ENCODE measurements at places on chromosomes 13 and 19.
A peak's percentile ranks its signal among the peaks of the same experiment; 100 is the strongest.

DNA sequence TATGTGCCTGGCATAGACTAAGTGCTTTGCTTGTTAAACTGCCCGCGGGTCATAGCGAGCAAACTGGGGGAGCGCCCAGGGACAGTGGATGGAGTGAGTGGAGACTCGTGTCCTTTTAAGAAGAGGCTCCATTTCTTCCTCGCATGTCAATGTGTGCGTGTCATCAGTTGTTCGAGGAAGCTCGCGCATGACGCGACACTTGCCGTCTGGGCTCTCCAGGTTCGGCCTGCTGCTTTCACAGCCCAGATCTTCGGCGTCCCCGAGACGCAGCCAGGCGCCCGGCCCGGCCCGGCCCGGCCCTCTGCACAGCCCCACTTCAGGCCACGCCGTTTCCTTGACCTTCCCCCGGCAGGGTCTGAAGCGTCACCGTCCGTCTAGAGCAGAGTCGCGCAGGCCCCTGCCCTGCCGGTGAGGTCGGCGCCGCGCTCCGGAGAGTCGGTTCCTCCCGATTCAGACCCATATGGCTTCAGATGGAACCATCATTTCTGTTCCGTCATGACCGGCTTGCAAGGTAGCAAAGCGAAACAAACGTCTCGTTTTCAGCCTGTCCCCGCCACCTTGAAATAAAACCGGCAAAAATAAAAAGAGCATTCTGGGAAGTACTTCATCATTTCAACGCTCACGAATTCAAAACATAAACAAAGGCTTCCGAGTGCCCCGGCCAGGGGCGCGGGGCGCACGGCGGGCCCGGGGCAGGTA, 599 bp upstream of the ARHGEF7 start:
- no peak for DNase-seq

GRCh38 chr13:113883921-113884804, 20.3 kb upstream of the GAS6 start:
- no peak for DNase-seq

GRCh38 chr13:96994017-96994857, at the start of gene OXGR1:
TSS of gene OXGR1 (minus strand) at chr13:96994476. CDS start at chr13:96987759, 6,717 bp downstream.
- no peak for DNase-seq

DNA sequence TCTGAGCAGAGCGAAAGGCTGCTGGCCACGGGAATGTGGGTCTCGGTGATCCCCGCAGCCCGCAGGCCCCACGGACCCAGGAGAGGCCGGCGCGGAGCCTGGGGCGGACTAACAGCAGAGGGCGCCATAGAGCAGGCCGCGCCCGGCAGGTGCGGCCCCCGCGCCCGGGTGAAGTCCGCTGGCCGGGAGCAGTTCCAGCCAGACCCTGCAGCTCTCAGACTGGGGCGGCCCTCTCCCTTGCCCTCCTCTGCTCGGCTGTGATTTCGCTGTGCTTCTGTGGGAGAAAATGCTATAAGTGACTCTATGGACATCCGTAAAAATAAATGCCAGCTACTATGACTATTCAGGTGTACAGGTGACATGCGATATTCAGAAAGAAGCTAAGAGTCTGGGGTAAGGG, 37.7 kb downstream of the GSX1 start:
- DNase-seq: no peak

- no peak for DNase-seq
These were observed 22.0 kb downstream of the GGACT start for GRCh38 chr13:100566543-100566942.

DNA sequence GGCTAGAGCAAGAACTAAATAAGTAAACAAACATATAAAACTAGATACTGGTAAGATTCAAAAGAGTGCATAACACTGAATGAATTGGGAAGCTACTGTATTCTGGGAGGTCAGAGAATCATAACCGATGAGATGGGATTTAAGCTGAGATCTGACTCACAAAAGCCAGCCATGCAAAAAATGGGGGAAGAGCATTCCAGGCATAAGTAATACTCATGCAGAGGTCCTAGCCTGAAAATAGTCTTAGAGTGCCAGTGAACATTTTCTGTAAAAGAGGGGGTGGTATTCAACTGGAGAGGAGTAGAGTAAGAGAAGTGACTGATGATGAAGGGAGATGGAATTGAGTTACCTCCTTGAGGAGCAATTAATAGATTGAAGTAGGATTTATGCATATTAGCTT, 872.0 kb upstream of the GPC6 start:
- no peak for DNase-seq

DNA sequence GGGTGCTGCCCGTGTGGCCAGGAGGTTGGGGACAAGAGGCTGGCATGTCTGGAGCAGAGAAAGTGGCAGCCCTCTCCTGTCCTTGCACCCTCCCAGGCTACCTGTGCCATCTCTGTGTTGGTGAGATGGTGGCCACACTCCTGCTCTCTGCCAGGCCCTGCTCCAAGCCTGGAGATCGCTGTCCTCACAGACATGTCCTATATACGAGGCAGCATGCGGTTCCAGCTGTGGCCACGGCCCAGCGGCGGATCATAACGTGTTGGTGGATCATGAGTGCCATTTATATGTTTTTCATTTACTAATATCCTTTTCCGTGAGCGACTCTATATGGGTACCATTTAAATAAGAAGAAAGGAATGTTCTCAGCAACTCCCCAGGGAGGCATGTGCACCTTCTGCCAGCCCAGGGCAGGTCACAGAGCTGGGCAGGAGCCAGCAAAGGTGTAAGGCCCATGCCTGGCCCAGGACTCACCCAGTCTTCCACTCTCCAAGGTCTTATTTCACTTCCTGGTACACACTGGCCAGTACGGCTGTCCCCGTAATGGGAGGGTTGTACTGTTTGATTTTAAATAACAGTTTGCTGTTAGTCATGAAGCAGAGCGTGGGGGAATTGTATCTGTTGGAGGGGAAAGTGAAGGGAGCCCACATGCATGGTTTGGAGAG, 47.2 kb upstream of the LDLR start:
- no peak for DNase-seq

- no peak for DNase-seq
These were observed 61.0 kb downstream of the NHLRC3 start for GRCh38 chr13:39099231-39099630.

DNA sequence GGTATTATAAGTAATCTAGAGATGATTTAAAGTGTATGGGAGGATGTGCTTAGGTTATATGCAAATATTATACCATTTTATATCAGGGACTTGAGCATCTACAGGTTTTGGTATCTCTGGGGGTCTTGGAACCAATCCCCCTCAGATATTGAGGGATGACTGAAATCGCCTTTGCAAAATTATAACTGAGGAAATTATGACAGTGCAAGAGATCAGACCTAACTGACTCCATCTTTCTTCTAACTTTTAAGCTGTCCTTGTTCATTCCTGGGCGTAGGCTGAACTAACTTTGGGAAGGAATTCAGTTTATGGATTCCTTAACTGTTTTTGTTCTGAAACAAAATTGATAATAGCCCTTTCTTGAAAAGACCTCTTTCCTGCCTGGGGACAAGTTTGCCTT, 190.7 kb upstream of the KL start:
- no peak for DNase-seq

GRCh38 chr19:1768248-1768647, 14.9 kb downstream of the ONECUT3 start:
- no peak for DNase-seq

DNA sequence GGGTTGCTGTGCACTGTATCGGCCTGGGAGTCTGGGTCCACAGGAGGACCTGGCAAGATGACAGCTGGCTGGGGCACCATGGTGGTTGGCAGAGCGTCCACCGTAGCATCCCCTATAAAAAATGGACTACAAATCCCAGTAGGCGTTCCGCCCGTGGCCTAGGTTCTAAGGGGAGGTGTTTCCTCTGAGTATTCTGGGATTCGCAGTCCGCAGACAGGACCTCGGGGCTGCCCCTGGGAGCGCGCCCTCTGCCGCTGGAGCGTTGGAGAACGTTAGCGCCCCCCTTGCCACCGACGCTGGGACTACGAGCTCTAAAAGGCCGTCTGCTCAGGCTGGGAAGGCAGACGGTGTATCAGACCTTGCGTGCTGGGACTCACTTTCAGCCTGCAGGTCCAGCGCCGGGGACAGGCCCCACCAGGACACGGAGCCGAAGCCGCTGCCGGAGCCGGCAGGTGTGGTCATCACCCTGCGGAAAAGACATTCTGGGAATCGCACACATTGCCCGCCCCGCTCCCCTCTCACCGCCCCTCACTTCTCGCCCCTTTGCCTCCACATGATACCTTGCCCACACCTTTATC, 372 bp downstream of the DNAAF3 start:
- DNase-seq: peak; percentile 50

GRCh38 chr13:21882766-21883165, 211.9 kb downstream of the FGF9 start:
- DNase-seq: no peak

GRCh38 chr19:15161028-15161984, 39.5 kb downstream of the NOTCH3 start:
- DNase-seq: no peak

DNA sequence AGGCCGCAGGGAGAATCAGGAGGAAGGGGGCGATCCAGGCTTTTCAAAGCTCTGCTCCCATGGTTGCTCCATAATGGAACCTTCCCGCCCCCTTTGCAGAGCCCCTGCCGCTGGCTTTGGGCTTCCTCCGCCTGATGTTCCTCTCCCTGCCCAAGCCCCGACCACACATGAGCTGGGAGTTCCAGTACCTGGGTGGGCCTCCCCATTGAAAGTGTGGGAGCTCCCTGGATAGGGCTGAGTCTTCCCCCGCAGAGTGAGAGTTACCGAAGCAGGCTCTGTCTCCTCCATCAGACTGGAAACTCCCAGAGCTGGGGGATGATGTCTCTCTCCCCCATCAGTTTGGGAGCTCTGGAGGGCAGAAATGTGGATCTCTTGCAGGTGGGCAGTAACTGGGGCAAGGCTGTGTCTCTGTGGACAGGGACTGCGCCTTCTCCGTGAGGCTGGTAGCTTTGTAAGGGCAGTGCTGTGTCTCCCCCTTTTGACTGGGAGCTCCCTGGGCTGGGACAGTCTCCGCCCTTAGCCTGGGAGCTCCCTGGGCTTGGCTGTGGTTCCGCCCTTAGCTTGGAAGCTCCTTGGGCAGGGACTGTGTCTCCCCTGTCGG, 722 bp downstream of the DCAF15 start:
- no peak for DNase-seq

DNA sequence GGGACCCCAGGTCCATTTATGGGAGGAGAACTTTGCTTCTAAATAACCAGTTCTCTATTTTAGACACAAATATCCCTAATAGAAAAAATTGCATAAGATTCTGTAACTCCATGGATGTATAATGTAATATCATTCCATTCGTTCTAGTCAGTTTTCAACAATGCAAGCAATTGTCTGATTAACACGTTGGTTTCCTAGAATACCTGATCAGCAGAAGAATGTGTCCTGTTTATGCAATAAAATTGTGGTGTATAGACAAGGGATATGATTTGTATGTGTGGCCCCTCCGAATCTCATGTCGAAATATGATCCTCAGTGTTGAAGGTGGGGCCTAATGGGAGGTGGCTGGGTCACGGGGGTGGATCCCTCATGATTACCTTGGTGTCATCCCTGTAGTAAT, 62.1 kb downstream of the RUBCNL start:
- no peak for DNase-seq

DNA sequence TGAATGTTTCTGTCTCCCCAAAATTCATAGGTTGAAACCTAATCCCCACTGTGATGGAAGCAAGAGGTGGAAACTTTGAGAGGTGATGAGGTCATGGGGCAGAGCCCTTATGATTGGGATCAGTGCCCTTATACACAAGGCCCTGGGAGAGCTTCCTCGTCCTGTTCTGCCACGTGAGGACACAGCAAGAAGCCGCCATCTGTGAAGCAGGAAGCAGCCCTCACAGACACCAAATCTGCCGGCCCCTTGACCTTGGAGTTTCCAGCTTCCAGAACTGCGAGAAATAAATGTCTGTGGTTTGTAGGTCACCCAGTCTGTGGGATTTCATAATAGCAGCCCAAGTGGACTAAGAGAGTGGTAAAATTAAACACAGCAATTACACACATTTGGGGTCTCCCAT, 737.4 kb downstream of the UQCRFS1 start:
- DNase-seq: peak; percentile 36

DNA sequence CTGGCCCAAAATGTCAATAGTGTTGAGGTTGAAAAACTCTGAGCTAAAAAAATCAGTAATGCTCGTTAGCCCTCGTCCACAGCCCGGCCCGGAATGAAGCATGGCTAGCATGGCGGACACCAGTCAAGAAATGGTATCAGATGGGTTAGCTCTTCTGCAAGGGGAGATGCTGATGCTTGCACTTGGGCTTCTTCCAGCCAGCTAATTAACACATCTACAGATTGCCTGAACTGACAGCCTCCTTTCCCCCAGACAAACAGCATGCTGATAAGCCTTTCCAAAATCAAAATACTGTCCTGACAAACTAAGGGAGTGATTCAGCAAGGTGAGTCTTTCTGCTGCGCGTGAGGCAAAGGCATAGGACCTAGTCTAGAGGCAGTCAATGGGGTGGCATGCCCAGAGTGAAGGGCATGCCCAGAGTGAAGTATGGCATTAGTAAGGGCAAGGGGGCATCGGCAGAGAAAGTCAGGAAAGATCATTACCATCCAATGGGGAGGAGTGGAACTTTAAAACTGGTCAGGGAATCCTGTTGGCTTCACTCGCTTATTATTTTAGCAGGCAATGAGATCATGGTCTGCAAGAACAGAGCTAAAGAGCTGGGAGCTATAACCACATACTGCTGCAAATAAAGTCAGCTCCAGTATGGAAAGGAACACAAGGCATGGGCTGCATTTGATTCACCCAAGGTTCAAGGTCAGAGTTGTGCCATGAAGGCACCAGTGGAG, 30.2 kb upstream of the UBE2L5 start:
- no peak for DNase-seq

DNA sequence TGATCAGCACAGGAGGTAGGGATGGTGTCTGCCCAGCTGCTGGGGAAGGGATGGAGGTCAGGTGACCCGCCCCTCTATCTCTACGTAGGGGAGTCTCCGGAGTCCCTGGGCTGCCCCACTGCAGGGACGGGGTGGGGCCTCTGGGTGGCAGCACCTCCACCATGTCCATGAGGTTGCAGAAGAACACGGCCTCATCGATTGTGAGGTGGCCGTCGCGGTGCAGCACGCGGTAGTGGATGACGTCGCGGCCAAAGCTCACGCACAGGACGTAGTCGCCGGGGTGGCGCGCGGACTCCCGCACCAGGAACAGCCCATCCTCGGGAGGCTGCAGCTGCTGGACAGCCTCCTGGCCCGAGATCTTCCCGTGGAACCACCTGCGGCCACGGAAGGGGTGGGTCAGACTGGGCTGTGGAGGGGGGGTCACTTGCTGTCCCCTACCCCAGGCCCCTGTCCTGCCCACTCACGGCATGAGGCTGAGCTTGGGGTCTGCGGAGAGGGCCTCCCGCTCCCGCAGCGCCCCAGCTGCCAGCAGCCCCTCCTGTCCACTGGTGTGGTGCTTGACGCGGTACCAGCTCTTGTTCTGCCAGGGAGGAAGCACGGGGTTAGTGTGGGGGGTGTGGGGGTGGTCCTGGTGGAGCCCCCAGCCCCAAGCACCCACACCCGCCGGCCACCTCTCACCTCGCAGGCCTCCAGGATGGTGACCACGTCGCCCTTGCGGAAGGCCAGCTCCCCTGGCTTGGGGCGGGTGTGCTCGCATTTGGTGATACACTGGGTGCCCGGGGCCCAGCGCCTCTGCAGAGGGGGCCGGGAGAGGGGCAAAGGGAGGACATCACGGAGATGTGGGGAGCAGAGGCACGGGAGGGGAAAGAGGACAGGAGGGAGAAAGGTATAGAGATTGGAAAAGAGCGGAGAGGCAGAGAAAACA, 2.3 kb downstream of the MATK start:
- no peak for DNase-seq
